Naive B cell (primary cell): ENCODE measurements at places on chromosomes 6 and 20.

DNA sequence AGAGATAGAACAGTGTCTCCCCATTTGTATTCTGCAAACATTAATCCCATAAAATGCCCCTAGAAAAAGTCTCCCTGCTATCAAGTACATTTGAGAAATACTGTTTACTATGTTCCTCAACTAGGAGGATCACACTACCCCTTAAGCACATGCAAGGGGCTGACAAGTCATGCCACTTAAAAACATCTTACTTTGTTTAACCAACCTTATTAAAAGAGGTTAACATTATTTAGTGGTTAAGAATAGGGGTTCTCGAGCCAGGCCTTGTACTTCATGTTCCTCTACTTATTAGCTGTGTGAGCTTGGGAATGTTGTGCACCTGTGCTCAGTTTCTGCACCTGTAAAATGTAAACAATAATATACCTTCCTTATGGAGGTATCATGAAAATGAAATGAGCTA is 113.7 kb downstream of the UBE3D start:
- DNase-seq, result no peak

DNA sequence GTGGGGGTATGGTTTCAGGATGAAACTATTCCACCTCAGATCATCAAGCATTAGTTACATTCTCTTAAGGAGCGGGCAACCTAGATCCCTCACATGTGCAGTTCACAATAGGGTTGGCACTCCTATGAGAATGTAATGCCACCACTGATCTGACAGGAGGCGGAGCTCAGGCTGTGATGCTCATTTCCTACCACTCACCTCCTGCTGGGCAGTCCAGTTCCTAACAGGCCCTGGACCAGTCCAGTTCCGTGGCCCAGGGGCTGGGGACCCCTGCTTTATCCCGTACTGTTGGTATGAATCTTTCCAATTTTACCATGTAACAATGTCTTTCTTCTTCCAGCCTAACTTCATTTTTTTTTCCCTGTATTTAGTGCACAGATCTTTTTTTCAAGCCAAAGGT is 94.9 kb downstream of the OGFRL1 start:
- DNase-seq, result no peak

DNA sequence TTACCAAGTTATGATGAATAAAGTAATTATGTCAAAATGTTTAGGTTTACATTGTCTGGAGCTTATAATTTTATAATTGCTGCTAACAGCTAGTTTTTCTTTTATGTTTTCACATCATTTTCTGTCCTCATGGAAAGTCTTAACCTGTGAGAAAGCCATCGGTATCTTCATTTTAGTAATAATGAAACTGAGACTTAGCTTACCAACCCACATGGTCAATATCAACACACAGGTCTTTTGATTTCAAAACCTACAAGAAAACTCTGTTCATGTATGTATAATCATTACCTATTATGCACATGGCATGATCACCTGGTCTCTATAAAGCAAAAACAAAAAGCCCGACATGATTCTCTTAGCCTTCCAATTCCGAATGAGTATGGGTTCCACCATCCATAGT is 61.9 kb downstream of the KCNQ5 start:
- no peak for DNase-seq

DNA sequence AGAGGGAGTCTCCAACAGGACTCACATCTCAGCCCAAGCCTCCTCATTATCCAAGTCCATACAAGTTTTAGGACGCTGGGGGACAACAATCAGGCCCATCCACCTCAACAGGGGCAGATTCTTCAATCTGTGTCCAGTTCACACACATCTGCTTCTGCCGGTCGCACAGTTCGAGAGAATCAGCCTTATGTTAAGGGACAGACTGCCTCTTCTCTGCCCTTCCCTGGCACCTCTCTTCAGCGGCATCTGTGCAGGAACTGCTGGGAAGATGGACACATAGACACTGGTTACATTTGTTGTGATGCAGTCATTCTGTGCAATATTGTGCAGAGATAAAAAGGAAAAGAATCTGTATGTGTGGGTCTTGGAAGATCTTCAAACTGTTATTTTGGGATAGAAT is 21.0 kb downstream of the ULBP1 start:
- DNase-seq, result no peak

- DNase-seq, result no peak
These were observed 245.5 kb downstream of the PACRG start for GRCh38 chr6:162973151-162973872.

DNA sequence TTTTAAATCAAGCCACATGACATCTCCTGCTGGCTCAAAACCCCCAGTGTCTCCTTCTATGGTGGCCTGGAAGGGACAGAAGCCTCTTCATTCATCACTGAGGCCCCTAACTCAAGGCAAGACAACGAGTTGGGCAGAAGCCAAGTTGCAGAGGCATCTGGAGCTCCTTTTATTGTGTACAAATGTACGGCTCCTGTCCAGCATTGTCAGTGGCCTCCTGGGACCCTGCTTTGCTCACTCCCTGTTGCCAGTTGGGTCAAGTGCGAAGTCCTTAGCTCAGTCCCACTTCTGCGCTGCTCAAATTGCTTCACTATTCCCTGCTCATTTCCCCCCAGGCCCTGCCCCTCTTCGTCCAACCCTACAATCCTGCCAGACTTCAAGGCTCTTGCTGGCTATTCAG is 181.2 kb upstream of the PMEPA1 start:
- DNase-seq, result no peak

DNA sequence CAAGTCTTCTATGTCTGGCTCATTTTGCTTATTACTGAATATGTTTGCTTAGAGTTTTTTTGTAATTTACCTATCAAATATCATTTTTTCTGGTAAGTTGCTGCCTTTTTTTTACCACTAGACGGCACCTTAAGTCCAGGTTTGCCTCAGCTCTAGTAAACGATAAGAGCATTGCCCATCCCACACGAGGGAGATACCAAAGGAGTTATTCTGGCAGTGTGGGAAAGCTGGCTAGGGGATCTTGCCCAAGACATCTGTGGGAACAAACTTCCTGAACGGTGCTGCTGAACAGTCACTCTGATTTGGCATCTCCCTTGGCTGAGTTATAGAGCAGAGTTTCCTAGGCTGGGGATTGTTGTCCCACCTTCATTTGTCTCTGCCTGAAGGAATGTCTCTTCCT is 306.4 kb downstream of the COL12A1 start:
- DNase-seq, result no peak

- DNase-seq, result no peak
These were observed 55.4 kb upstream of the GATA5 start for GRCh38 chr20:62531046-62531838.

DNA sequence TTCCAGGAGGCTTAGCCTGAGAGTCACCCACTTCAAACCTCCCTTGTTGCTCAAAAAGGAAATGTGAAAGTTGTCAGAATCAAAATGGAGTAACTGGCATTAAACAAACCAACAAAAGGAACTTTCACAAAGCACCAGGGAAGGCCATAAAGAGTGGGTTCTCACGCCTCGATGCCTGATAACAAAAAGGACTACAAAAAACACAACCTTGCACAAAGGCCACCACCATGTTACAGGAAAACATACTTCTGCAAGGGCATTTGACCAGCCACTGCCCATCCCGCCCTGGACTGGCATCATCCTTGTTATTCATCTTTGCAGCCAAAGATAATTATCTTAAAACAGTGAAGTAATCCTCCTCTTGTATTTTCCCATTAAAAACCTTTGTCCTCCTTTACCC is 34.8 kb downstream of the RNASET2 start:
- DNase-seq, result no peak

DNA sequence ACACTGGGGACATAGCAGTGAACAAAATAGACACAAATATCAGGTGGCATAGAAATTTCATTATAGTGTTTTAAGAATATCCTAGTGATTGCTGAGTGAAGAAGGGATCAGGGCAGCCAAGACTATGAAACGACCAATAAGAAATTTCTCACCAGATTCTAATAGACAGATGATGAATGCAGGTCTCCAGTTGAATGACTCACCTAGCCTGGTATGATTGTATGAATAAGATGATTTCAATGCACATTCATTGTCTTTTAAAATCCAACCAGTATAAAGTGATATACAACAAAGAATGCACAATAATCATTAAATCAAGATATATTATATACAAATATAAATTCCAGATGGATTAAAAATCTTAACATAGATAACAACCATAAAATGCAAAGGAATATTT is 124.5 kb upstream of the TENT5A start:
- DNase-seq, result no peak

- no peak for DNase-seq
These were observed 32.8 kb upstream of the MICB start for GRCh38 chr6:31465185-31465536.

GRCh38 chr20:19025430-19026120 is 186.9 kb upstream of the SLC24A3 start:
- DNase-seq, result no peak

GRCh38 chr20:64212755-64213154 is 42.8 kb upstream of the PCMTD2 start:
- no peak for DNase-seq

DNA sequence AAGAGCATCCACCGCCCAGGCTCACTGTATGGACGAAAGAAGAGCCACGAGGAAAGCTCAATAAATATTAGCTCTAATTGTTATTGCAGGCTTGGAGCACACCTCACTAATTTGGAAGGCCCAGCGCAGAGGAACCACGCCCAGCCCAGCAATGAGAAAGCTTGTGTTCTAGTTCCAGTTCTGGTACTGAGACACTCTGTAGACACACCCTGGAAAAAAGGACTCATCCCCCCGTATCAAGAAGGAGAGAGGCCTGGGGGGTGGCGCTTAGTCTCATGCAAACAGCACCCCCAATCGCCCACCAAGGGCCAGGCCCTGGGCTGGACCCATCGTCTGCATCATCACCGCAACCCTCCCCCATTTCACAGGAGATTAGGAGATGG is 156.9 kb downstream of the BMP7 start:
- DNase-seq, result no peak

DNA sequence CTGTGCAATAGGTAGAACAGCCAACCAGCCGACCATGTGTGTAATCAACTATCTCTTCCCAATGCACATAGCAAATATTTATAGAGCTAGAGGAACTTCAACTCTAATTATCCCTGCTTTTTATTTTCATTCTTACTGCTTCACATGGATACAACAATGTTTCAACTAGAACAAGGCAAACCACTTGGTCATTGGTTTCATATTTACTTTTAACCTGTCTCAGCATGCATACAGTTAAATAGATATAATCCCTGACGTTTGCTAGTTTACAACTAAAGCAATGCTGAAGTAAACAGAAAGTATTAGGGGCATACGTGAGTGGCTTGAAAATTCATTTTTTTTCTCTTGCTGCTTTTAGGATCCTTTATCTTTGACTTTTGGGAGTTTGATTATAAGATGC is 318.5 kb upstream of the MAP3K7 start:
- DNase-seq, result no peak

- no peak for DNase-seq
These were observed 36.0 kb upstream of the KLHL31 start for GRCh38 chr6:53701333-53702218.

GRCh38 chr6:20936949-20937348 is 402.7 kb downstream of the CDKAL1 start:
- no peak for DNase-seq

GRCh38 chr6:118974790-118975189 is 39.8 kb upstream of the MCM9 start:
- DNase-seq, result no peak

DNA sequence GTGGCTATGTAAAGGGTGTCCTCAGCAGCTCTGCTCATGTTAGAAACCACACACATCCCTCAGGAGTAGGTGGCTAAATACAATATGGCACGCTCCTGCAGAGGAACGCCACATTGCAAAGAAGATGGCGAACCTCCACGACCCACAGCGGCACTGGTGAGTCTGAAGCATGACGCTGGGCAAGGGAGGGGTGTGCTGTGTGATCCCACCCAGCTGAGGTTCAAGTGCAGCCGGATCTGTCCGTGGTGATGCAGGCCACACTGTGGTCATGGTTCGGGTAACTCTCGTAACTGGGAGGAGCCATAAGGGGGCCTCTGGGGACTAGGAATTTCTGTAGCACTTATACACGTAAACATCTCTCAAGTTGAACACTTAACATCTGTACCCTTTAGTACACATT is 23.4 kb upstream of the APMAP start:
- DNase-seq, result no peak

DNA sequence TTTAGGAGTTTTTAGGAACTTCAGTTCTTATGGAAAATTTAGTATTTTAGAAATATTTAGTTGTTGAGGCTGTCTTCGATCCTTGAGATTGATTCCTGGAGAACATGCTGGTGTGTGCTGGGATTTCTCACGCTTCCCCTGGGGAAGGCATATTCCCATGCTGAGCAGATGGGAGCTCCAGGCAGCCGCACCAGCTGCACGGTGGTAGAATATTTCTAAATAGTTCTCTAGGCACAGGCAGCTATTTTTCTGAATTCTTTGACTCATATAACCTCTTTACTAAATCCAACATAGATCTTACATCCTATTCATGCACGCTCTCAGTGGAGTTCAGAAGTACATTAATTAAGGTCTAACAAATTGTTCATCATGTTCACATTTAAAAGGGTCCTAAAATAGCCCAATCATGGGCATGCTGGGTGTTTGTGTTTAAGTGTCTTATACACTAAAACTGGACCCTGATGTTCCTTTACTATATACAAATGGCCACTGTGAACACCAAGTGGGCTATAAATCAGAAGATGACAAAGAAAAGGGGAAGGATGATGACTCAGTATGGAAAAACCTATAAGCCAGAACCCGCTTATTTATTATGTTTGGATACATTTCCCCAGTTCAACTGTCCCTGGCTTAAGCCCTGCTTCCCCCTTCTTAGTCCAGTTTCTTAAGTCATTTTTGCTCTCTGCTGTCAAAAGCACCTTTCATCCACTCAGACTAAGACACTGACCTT is 138.5 kb downstream of the UST start:
- DNase-seq, result no peak

DNA sequence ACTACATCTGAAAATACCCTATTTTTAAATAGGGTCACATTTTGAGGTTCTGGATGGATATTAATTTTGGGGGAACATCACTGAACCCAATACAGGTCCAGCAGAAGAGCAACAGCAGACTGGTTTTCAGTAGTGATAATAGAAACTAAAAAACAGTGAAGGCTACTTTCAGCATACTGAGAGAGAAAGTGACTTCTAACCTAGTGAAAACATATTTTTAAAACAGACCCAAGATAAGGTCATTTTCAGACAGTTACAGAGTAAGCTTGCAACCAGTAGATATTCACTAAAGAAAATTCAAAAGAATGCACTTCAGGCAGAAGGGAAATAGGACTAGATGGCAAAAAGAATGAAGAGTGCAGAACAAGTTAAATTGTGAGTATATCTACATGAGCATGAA is 42.0 kb upstream of the TMEM244 start:
- no peak for DNase-seq

- DNase-seq, result no peak
These were observed 91.7 kb upstream of the PDE7B start for GRCh38 chr6:135759831-135760230.

GRCh38 chr6:69791065-69791471 is 5.7 kb downstream of the LMBRD1 start:
- no peak for DNase-seq

GRCh38 chr6:118372413-118372812 is 175.7 kb upstream of the PLN start:
- no peak for DNase-seq

GRCh38 chr6:31559958-31560696 is 12.0 kb upstream of the LTA start:
- DNase-seq, result peak; percentile 77
